Activated CD4-positive, alpha-beta T cell treated with anti-CD3 and anti-CD28 coated beads for 24 hours (primary cell): ENCODE measurements at places on chromosomes 4 and X.

DNA sequence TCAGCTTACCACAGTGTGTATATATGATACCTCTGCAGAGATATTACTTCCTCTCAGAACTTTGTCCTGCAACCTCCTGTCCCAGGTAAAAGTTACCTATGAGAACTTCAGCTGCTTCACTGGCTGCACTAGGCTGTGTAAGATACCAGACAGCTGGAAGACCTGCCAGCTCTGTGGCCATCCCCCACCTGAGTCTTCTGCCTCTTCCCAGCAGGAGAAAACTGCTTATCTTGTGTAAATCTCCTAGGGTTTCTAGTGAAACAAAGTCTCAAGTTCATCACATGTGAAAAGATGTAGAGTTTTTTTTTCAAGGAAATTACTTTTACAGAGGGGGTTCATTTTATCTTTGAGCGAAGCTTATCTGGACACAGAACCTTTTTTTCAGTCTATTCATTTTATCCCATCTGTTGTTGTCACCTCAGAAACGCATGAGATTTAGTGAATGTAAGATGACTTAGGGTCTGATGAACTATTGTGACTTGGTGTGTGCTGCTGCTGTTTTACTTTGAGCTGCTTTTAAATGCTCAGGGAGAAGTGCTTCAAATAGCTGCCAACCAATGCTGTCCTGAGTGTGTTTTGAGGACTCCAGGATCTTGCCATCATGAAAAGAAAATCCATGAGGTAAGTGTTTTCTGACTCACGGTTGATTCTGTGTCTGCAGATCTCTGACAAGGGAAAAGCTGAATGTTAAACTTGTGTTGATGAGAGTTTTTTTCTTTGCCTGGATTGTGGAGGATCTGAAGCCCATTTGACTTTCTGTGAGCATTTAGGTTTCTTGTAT lies 187.8 kb downstream of the FRAS1 start:
- DNase-seq, result no peak

GRCh38 chr4:173652283-173652931 lies 122.4 kb upstream of the HAND2 start:
- no peak for DNase-seq

GRCh38 chrX:39734174-39734776 lies 363.5 kb downstream of the BCOR start:
- no peak for DNase-seq

GRCh38 chrX:145506214-145506613 lies 258.9 kb downstream of the SPANXN1 start:
- DNase-seq, result no peak

GRCh38 chr4:123941306-123941705 lies 544.7 kb downstream of the SPRY1 start:
- DNase-seq, result no peak

DNA sequence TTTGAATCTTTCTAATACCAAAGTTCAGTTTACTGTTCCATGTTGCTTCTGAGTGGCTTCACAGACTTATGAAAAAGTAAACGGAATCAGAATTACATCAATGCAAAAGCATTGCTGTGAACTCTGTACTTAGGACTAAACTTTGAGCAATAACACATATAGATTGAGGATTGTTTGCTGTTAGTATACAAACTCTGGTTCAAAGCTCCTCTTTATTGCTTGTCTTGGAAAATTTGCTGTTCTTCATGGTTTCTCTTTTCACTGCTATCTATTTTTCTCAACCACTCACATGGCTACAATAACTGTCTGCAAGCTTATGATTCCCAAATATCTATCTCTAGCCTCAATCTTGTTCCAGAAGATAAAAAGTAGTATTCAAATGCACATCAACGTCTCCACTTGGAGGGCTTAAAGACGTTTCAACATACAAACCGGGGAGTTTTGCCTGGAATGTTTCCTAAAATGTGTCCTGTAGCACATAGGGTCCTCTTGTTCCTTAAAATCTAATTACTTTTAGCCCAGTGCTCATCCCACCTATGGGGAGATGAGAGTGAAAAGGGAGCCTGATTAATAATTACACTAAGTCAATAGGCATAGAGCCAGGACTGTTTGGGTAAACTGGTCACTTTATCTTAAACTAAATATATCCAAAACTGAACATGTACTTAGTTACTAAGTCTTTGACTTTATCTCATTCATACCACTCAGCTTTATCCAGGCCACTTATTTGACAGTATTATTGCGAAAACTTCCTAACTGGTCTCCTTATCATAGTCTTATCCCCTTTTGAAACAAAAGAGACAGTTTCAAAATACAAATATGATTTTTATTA lies 3.6 kb upstream of the AFP start:
- DNase-seq, result no peak

DNA sequence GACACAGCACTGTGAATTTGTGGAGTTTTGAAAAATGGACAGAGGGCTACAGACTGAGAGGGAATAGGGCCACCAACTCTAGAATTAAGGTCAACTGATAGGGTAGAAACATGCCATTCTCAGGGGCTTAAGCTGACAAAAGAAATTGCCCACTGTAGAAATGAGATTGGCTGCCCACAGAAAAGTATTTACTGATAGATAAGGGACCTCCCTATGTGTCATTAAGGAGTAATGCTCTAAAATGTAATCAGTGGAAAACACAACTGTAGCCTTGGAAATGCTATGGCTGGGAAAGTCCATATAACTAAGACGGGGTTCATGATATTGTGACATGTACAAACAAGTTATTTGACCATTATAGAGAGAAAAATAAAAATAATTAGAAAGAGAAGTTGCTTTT lies 4.6 kb downstream of the RTL9 start:
- DNase-seq, result no peak

DNA sequence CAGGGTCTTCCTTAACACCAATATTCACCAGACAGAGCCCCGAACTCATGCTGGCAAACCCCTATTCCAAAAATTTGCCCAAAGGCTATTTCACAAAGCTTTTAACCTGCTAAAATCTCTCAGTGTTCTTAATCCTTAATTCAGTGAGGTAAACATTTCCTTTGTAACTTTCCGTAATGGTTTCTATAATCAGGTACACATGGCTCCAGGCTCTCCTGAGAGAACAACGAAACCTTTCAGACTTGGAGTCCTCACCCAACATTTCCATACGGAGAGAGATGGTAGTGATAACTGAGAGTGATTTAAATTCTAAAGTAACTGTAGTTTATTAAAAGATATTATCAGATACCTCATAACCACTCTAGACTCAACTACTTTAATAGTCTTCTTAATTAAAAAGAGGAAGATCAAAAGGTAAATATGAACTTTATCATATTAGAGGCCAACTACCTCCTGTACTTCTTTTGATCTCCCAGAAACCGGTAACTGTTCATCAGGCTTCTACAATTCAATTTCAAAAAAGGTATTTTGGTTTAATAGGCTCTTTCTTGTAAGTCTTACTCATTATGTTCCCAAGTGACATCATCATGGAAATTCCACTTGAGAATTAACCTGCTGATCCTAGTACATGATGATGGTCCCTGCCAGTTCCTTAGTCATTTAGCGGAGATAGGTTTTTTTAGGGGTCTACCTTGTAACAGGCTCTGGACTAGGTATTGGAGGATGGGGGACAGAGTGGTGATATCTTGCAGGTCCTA lies 91.4 kb upstream of the UCP1 start:
- DNase-seq, result no peak

DNA sequence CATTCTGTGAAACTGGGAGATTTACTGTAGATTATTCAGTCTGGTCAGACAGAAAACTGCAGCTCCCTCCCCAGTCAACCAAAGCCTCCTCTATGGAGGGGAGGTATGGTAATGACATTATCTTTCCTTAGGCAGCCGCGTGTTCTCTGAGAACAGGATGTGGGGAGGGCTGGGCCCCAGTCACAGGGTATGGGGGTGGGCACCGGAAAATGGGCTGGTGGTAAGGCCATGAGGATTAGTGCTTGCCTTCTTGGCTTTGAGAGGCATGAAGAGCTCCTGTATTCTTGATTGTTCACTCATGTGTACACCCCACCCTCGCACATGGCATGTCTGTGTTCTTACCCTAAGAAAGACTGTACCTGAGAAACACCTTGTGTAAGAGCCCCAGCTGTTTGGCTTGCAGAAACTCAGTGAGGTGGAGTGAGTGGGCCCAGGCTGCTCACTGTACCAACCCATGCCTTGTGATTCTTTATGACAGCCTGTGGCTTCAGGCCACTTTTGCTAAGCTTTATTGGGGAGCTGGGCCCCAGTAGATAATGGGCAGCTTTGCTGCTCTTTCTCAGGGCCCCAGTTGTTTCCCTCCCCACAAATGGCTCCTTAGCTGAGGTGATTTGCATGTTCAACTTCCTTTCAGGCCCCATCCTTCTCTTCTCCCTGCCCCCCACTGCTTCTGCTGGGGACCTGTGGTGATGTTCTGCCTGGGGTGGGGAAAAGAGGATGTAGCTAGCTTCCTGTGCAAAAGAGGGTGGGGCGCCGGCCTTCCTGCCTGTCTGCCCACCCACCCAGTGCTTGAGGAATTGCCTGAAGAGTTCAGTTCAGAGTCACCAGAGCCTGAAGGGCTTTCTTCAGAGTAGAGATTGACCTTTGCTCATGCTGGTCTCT lies 30.7 kb downstream of the MSN start:
- peak; percentile 47 for DNase-seq

GRCh38 chr4:3442959-3443749 lies 1.4 kb downstream of the HGFAC start:
- DNase-seq, result peak; percentile 40

GRCh38 chrX:146887020-146887419 lies 72.5 kb upstream of the CXorf51A start:
- DNase-seq, result no peak

- DNase-seq, result no peak
Observed at GRCh38 chr4:23373261-23373660, 516.6 kb downstream of the PPARGC1A start.

DNA sequence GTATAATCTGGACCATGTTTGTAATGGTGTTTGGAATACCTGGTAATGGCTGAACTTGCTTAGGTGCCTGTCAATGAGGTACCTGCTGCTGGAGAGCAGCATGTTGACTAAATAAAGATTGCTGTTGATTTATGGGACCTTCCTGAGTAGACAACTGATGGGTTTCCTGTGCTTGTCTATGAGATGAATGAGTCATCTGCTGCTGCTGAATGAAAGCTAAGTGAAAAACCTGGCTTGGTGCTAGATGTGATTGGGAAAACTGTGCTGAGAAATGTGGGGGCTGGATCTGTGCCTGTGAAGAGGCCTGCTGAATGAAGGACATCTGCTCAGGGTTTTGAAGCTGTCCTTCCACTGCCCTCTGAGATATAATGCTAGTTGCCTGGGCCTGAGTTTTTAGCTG lies 69.6 kb downstream of the WNK3 start:
- no peak for DNase-seq

- no peak for DNase-seq
Observed at GRCh38 chrX:2913118-2913517, 16.0 kb downstream of the ARSD start.

DNA sequence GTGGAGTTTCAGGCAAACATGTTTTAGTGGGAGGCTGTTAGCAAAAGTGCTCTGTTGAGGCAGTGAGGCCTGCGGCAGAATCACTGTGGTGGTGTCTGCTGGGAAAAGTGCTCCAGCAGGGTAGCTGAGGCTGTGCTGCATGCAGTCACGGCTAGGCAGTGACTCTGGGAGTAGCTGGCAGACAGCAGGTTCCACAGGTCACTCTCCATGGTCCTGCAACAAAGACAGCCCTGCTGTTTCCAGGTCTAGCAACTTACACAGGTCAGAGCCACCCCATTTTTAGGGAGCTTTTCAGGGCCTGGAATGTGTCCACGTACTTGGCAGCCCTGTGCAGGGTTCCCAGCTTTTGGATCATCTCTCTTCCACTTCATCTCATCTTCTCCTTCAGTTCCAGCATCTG lies 184.3 kb downstream of the NAA11 start:
- DNase-seq, result no peak

GRCh38 chr4:38529189-38530115 lies 134.5 kb upstream of the KLF3 start:
- DNase-seq, result no peak

DNA sequence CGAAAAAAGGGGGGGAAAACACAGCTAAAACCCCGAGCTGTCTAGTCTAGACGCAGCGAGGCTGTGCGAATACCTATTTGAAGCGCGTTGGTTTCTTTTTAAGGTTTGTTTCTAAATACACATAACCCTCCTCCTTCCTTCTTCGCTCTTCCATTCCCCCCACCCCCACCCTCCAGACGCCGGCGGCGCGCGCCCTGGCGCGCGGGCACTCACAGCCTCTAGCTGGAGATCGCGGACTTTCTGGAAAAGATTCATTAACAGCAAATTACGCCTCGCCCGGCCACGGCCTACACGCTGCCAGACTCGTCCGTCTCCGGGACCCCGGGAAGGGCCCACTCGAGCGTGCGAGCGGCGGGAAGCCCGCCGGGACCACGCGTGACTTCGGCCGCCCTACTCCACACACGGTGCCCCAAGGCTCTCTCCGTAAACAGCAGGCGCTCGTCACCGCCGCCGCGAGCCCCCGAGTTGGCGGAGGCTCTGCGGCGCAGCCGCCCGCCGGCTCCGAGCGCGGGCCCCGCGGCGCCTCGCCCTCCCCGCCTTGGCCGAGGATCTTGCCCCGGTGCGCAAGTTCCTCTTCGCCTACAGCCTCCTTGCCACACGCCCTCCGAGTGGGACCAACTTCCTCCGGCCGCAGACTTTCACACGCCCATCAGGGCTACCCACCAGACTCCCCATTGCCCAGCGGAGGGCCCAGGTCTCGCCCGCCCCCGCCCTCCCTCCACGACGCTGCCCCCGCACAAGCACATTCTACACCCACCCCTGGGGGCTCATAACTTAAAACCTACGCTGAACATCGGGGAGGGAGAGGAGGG lies 2.0 kb downstream of the BCOR start:
- no peak for DNase-seq
